HepG2 (cell line): ENCODE measurements at places on chromosomes 12 and 14.

- no peaks in the 10 kb centered on the region for H3K27me3 ChIP-seq
- H3K4me1 ChIP-seq = peaks cover 8% of the 10 kb centered on the region
- no peak for DNase-seq
- no peaks in the 10 kb centered on the region for H3K36me3 ChIP-seq
- no peak overlapping the region for H3K4me3 ChIP-seq
These were observed 55.9 kb downstream of the MOK start for GRCh38 chr14:102249041-102249440.

DNA sequence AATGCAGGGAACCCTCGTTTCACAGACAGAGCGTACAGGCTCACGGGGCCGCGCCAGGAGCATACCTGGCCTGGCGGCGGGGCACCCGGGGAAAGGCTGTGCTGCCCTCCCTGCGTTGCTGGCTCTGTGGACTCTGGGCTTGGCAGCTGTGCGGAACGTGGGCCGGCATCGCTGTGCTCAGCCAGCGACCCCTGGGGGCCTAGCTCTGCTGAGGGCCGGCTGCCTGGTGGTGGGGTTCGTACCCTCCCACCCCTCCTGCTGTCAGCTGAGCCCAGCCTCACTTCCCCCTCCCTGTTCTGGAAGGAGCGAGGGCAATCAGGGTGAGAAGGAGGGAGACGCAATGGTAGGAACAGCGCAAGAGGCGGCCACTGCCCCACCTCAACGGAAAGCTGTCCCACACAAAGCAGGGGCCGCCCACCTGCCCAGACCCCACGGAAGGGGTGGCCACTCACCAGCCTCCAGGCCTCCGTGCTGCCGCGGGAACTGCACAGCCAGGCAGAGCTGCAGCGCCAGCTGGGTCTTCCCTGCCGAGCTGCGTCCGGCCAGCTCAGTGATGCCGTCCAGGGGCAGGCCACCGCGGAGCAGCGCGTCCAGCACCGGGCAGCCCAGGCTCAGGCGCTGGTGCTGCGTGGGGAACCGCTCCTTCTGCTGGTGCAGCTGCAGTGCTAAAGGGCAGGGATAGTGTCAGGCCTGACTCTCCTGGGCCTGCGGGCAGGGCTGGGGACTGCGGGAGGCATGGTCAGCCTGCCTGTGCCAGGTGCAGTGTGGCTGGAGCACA lies 8.5 kb downstream of the XRCC3 start:
- H3K36me3 ChIP-seq = peaks cover 7% of the 10 kb centered on the region
- H3K4me3 ChIP-seq = no peak overlapping the region
- H3K27me3 ChIP-seq = no peaks in the 10 kb centered on the region
- no peak overlapping the region for H3K27ac ChIP-seq
- DNase-seq = no peak

- no peak overlapping the region for H3K4me3 ChIP-seq
- H3K27me3 ChIP-seq = 0 out of 3 replicates have a peak, but pooled peaks cover 2% of the 10 kb centered on the region
- H3K4me1 ChIP-seq = no peaks in the 10 kb centered on the region
- no peak overlapping the region for H3K27ac ChIP-seq
These were observed 235.8 kb downstream of the KSR2 start for GRCh38 chr12:117732761-117733548.

DNA sequence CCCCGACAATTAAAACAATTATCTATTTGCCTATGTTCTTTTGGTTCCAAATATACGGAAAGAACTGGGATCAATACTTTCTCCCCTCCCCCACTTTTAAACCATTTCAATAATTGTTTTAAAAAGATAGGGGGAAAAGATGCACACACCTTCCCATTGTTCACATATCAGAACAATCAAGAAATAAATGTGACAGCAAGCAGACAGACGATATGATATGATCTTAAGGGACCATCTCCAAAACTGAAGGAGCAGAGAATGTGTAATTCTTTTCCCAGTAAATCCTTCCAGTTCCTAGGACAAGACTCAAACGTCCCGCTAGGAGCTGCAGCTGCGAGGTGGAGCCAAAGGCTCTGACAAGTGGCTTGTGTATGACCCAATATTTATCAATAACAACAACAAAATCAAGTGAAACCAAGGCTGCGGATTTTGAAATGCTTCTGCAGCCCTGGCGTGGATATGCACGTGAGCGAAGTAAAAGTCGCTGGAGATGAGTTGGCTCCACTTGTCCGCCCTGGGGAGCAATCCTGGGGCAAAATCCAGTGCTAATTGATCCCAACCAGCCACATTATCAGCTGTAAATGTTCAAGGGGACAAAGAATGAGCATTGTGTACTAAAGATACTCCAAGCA lies 8.2 kb upstream of the FOXG1 start:
- no peak for DNase-seq
- no peak overlapping the region for H3K4me3 ChIP-seq
- H3K27me3 ChIP-seq = peaks cover 77% of the 10 kb centered on the region
- peaks cover 20% of the 10 kb centered on the region for H3K4me1 ChIP-seq
- H3K36me3 ChIP-seq = no peaks in the 10 kb centered on the region

GRCh38 chr12:26841085-26841484 lies 8.1 kb upstream of the ITPR2 start:
- no peak overlapping the region for H3K27ac ChIP-seq
- no peaks in the 10 kb centered on the region for H3K36me3 ChIP-seq
- no peaks in the 10 kb centered on the region for H3K27me3 ChIP-seq
- no peak overlapping the region for H3K4me3 ChIP-seq
- peak; percentile 72 for DNase-seq

DNA sequence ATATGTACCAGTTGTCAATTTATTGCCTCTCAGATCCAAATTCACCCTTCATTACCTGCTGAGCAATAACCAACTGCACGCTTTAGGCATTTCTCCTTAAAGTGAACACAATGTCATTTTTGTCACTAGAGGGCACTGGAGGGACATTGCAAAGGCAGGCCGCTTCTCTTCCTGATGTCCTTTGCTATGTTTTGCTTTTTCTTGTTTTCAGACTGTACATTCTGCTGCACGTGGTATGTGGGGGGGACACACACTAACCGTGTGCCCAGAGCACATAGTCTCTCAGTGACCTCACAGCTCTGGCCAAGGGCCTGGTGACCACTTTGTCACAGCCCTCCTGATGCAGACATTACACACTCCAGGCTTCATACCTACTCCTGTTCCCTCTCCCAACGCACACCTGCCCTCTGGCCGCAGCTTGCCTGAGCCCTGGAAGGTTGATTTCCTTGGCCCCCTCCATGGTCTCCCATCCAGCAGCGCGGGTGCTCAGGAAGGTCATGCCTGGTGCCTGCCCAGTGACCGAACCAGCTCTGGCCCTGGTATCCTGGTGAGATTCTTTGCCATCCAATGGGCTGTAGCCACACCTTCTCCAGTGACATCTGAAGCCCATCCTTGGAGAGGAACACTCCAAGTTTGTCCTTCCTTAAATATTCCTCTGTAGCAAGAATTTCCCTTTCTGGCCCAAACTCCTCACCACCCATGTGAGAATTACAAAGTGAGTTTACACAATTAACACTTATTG lies 39.9 kb downstream of the MYO1H start:
- peak; percentile 73 for DNase-seq
- no peak overlapping the region for H3K4me3 ChIP-seq
- no peaks in the 10 kb centered on the region for H3K36me3 ChIP-seq
